Hepatocyte (in vitro differentiated cells): ENCODE measurements at places on chromosomes 13 and 19. TPM values are rescaled to one million over a fixed set of nuclear protein-coding genes. Genes with fewer than 3 reads are reported as not detected.

GRCh38 chr19:29417048-29417447 lies 108.7 kb upstream of the VSTM2B start:
- DNase-seq: no peak

DNA sequence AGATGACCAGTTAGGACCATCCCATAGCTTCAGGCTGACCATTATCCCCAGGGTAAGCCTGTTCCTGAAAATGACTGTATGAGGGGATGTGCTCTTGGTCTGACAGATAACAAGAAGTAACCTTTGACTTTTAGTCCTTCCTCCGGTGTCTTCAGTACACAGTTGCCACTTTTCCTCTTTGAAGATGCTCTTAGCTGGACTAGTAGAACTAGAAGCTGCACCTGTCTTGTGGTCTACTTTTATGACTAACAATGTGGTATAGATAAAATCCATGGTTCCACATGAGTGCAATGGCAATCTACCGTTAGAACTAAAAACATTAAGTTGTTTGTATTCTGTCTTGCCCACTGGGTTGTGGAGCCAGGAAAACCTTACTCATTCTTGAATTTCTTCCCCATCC lies 5.9 kb upstream of the RUBCNL start:
- DNase-seq: no peak

DNA sequence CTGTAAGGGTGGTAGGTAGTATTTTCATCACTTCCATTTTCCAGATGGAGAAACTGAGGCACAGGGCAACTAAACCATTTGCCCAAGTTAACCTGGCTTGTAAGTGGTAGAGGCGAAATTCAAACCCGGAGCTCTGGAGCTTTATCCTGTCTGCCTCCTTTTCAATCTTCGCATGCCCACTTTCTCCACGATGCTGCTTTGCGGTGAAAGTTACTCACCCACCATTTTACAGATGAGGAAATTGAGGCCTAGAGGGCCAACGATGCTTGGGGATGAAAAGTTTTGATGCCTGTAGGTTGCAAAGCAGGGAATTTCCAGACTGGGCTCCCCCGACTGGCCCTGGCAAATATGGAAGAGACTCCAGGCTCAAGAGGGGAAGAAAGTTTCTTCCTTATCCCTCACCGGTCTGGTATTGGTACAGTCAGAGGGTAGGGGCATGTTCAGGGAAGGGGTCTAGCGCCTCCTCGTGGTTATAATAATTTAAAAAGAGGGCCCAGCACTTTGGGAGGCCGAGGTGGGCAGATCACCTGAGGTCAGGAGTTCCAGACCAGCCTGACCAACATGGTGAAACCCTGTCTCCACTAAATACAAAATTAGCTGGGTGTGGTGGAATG lies 1.9 kb upstream of the SH2D3A start:
- no peak for DNase-seq

ZNF626 gene
- 26.1 and 32.5 TPM in 2 replicates for total RNA-seq

CD79A gene
- 0.37 TPM in 1 of 2 replicates, not detected in the other for total RNA-seq

- no peak for DNase-seq
Measured at GRCh38 chr19:13019332-13019731, 24.1 kb downstream of the NFIX start.

GRCh38 chr13:50678464-50679162 lies 164.9 kb downstream of the DLEU7 start:
- no peak for DNase-seq
